NCI-H774 (cell line): ENCODE measurements at places on chromosomes 3 and 15.
A peak's percentile ranks its signal among the peaks of the same experiment; 100 is the strongest.

- DNase-seq = peak; percentile 57
Measured at GRCh38 chr3:195194559-195195206, 76.3 kb downstream of the XXYLT1 start.

DNA sequence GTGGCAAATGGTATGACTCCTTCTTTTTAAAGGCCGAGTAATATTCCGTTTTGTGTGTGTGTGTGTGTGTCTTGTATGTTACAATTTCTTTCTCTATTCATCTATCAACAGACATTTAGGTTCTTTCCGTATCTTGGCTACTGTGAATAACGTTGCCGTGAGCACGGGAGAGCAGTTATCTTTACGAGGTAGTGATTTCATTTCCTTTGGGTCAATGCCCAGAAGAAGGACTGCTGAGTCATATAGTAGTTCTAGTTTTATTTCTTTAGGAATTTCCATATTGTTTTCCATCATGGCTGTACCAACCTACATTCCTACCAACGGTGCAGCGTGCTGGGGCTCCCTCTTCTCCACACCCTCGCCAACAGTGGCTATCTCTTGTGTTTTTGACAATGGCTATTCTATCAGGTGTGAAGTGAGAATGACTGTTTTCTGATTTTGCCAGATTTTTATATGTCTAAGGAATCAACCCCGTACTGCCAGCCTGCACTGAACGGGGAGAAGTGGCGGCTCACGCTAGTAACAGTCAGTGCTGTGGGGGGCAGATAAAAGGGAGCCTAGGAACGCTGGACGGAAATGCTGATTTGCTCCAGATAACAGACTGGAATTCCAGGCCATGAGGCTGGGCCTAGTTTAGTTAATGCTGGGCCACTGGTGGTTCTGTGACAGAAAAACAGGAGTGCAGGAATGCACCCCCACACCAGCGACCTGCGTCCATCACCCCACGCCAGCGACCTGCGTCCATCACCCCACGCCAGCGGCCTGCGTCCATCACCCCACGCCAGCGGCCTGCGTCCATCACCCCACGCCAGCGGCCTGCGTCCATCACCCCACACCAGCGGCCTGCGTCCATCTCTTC, 168.1 kb downstream of the XXYLT1 start:
- no peak for DNase-seq

DNA sequence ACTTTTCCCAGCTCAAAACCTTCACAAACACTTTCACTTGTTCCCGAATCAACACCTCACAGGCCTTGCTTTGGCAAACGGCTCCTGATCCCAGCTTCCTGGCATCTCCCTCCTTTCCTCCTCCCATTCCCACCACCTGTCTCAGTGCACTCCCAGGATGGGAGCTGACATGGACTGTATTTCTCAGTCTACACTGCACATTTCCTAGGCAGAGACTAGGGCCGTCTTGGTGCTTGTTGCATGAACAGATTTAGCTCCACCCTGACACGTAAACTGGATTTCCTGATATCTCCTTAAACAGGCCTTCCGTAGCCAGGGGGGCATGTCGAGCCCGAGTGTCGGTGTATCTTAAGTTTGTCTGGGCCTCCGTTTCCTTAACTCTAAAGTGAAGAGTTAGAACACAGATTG, 790 bp upstream of the WHAMM start:
- no peak for DNase-seq

GRCh38 chr3:7897655-7898054, 604.0 kb upstream of the LMCD1 start:
- DNase-seq = no peak

DNA sequence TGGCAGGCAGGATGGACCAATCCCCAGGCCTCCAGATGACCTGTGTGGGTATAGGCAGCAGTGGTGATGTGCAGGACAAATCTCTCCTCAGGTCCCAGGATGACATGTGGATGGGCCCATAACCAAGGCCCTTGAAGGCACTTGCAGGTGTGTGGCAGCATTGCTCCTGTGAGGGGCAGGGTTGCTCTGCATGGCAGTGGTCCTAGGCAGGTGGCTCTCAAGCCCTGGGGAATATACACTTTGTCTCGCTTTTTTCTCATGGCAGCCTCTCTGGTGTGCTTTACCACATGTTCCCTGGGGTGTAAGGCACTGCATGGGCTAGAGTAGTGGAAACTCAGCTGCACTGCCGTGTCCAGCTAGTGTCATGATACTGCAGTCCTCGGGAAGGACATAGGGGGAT, 503.6 kb downstream of the UNC13C start:
- DNase-seq = no peak

DNA sequence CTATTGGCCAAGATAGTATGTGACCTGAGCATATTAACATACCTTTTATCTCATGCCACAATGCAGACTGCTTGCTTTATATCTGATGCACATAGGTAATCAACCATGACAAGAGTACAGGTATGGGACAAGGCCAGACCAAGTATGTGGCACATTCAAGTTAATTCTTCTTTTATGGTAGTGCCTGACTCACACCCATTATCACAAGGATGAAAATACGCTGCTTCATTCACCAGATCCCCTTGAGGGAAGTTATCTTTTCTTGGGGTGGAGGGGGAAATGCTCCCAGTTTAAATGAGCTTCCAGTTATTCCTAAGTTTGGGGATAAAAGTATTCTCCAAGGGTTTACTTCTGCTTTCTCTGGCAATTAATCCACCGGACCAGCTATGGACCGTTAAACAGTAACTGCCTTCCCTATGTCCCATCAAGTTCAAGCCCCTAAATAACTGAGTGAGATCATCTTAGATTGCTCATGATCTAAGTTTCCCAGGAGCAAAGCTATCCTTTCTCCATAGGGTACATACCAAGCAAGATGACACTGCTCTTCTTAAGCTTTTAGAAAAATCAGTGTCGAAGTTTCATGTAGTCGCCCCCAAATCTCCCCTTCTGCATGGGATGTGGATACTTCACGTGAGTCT, 1.9 kb downstream of the COL8A1 start:
- no peak for DNase-seq
